ENCODE measurements at places on chromosomes 4 and X.
A peak's percentile ranks its signal among the peaks of the same experiment; 100 is the strongest.

DNA sequence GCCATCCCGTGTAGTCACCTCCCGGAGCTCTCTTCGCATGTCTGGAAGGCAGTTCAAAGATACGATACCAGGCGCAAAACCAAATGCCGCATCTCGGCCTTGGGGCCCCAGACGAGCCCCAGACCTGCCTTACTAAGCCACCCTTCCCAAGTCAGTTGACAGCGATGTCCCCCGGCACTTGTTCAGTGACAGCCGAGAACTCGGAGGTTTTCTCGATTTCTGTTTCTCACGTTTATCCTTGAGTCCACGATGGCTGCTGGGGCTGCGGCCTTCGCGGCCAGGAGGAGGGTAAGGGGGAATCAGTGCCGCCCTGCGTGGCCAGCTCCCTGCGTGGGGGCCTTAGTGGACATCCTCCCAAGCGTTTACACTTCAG, 7.3 kb downstream of the MAEA start:
- DNase-seq, result no peak

GRCh38 chr4:94641702-94642560, 115.8 kb upstream of the BMPR1B start:
- DNase-seq, result no peak

GRCh38 chr4:78464265-78464664, 87.3 kb upstream of the ANXA3 start:
- DNase-seq, result no peak

DNA sequence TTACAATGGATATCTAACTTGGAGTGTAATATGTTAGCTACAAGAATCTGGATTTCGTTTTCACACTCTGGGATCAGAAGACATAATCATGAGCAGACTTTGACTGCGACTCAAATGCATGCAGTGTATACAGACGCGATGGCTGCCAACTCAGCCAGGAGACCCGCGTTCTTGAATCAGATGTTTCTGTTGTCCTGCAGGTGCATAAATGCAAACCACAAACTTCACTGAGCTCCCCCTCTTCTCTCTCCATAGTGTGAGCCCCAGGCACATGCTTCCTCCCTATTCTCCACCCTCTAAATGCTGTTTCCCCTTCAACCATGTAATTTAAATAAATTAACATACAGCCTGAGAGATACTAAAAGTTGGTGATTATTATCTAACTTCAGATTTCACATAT, 347.9 kb downstream of the DCHS2 start:
- no peak for DNase-seq

GRCh38 chr4:155426953-155427352, 50.2 kb upstream of the MAP9 start:
- DNase-seq, result no peak

DNA sequence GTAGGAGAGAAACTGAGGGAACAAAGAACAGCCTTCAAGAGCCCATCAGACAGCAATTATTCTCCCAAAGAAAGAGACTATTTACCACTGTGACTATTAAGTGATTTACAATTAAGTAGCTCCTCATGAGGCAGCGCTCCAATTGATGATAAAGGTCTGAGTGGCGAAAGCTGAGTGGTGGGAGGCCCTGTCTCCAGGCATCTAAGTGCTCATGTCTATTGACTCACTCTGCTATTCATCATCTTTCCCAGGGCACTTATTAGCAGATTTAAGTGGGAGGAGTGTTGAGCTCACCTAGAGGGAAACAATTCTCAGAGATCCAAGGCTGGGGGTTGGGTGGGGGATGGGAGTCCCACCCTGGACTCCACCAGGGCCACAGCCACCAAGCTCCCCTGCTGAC, 23.3 kb downstream of the AMER1 start:
- DNase-seq, result peak; percentile 11

DNA sequence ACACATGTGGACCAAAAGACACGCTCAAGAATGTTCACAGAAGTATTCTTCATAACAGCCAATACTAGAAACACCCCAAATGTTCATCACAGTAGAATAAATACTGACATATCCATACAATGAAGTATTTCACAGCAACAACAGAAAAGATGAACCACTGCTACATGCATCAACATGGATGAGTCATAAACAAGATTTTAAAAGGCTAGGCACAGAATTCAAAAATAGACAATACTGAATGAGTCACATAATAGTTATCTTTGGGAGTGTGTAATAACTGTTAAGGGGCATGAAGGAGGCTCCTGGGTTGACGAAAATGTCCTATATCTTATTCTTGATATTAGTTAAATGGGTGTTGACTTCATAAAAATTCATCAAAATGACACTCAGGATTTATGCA, 43.5 kb downstream of the CLOCK start:
- DNase-seq, result no peak

- DNase-seq, result peak; percentile 4
Observed at GRCh38 chrX:6574762-6575161, 39.8 kb upstream of the VCX3A start.

DNA sequence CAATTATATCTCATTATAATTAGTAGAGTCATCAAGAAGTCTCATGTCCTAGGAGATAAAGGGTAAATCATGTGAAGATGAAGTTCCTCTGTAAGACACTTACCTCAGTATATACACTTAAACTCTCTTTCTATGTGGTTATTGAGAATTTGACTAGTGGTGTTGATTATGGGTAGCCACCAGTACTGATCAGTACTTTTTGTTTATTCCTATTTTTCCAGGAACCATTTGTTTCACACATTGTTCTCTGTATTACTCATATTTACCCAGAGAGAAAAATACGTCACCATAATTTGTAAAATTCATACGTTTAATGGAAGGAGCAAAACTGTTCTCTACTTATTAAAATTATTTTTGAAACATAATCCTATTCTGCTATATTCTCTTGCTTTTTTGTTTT, 55.8 kb upstream of the PRDM8 start:
- no peak for DNase-seq

Measured in BE2C (cell line).